Neural cell (in vitro differentiated cells): ENCODE measurements at places on chromosomes 2 and 18. TPM values are rescaled to one million over a fixed set of nuclear protein-coding genes. Genes with fewer than 3 reads are reported as not detected.

Gene TEX44
- not detected in 2 replicates for polyA plus RNA-seq

Gene POLR1A
- polyA plus RNA-seq: 5.4 and 9.2 TPM in 2 replicates

Gene KCNE4
- polyA plus RNA-seq: 0.32 TPM in 1 of 2 replicates, not detected in the other

Gene ERBB4
- polyA plus RNA-seq: 0.69 and 0.88 TPM in 2 replicates

Gene LIMS2
- polyA plus RNA-seq: not detected in 2 replicates

Gene PRKAG3
- not detected in 2 replicates for polyA plus RNA-seq

Gene SLC9A4
- polyA plus RNA-seq: 0.06 and 0.15 TPM in 2 replicates

Gene CCDC68
- 0.26 and 0.30 TPM in 2 replicates for polyA plus RNA-seq

Gene RAMP1
- polyA plus RNA-seq: 25.5 and 29.2 TPM in 2 replicates

Gene CRYGC
- polyA plus RNA-seq: not detected in 2 replicates

Gene HOXD10
- polyA plus RNA-seq: not detected in 2 replicates

Gene PSTPIP2
- polyA plus RNA-seq: 0.48 and 0.98 TPM in 2 replicates

Gene CACNB4
- 29.0 and 31.1 TPM in 2 replicates for polyA plus RNA-seq

Gene MBP
- polyA plus RNA-seq: 1.6 and 3.3 TPM in 2 replicates

Gene RAB17
- 1.1 TPM in 1 of 2 replicates, not detected in the other for polyA plus RNA-seq

Gene PTPN18
- polyA plus RNA-seq: 4.2 and 13.3 TPM in 2 replicates

Gene SH3RF3
- polyA plus RNA-seq: 0.52 and 0.53 TPM in 2 replicates

Gene TUBA4B
- not detected in 2 replicates for polyA plus RNA-seq

Gene ABCB11
- polyA plus RNA-seq: not detected in 2 replicates

Gene LIMS4
- 0.46 TPM in 1 of 2 replicates, not detected in the other for polyA plus RNA-seq

Gene PAX3
- 0.52 TPM in 1 of 2 replicates, not detected in the other for polyA plus RNA-seq

Gene REG3G
- not detected in 2 replicates for polyA plus RNA-seq

Gene RUFY4
- polyA plus RNA-seq: not detected in 2 replicates

Gene LOXL3
- polyA plus RNA-seq: 17.1 and 20.1 TPM in 2 replicates

Gene NT5DC4
- polyA plus RNA-seq: not detected in 2 replicates

Gene FAP
- 0.16 TPM in 1 of 2 replicates, not detected in the other for polyA plus RNA-seq

Gene PNPT1
- 22.5 and 23.4 TPM in 2 replicates for polyA plus RNA-seq

Gene PCARE
- not detected in 2 replicates for polyA plus RNA-seq

Gene MATN3
- polyA plus RNA-seq: 0.60 and 0.90 TPM in 2 replicates

Gene ACTG2
- 0.67 and 1.6 TPM in 2 replicates for polyA plus RNA-seq

Gene ARHGAP25
- polyA plus RNA-seq: not detected in 2 replicates

Gene MFSD6
- polyA plus RNA-seq: 11.8 and 15.8 TPM in 2 replicates

Gene NDUFV2
- polyA plus RNA-seq: 244 and 285 TPM in 2 replicates

Gene TLX2
- not detected in 2 replicates for polyA plus RNA-seq

Gene MEX3C
- polyA plus RNA-seq: 55.7 and 58.6 TPM in 2 replicates

Gene SCN7A
- 0.09 and 0.10 TPM in 2 replicates for polyA plus RNA-seq

Gene TMEM37
- not detected in 2 replicates for polyA plus RNA-seq

Gene PRSS56
- polyA plus RNA-seq: 0.16 TPM in 1 of 2 replicates, not detected in the other

Gene TMX3
- polyA plus RNA-seq: 118 and 158 TPM in 2 replicates

Gene AKAIN1
- not detected in 2 replicates for polyA plus RNA-seq

Gene PAX8
- polyA plus RNA-seq: not detected in 2 replicates

Gene CCDC178
- polyA plus RNA-seq: 0.14 TPM in 1 of 2 replicates, not detected in the other

Gene TBR1
- polyA plus RNA-seq: 4.5 and 7.2 TPM in 2 replicates

Gene PGAP1
- 54.8 and 63.3 TPM in 2 replicates for polyA plus RNA-seq

Gene AMER3
- 19.2 and 22.7 TPM in 2 replicates for polyA plus RNA-seq

Gene IMP4
- polyA plus RNA-seq: 78.0 and 81.4 TPM in 2 replicates

Gene CNOT9
- 72.1 and 94.7 TPM in 2 replicates for polyA plus RNA-seq

Gene MYOM1
- polyA plus RNA-seq: 0.40 and 1.7 TPM in 2 replicates

Gene LTBP1
- polyA plus RNA-seq: 1.8 and 3.4 TPM in 2 replicates

Gene ARHGAP28
- 9.8 and 10.3 TPM in 2 replicates for polyA plus RNA-seq

Gene BIRC6
- polyA plus RNA-seq: 88.0 and 109 TPM in 2 replicates

Gene SP140L
- polyA plus RNA-seq: not detected in 2 replicates

Gene OSR1
- polyA plus RNA-seq: not detected in 2 replicates

Gene CCL20
- not detected in 2 replicates for polyA plus RNA-seq

Gene TNFAIP6
- not detected in 2 replicates for polyA plus RNA-seq

Gene TMEM198
- 39.3 and 44.0 TPM in 2 replicates for polyA plus RNA-seq

Gene ELP2
- polyA plus RNA-seq: 77.1 and 83.6 TPM in 2 replicates

Gene CHCHD5
- polyA plus RNA-seq: 34.9 and 41.1 TPM in 2 replicates

Gene C2orf81
- 1.7 and 3.3 TPM in 2 replicates for polyA plus RNA-seq
